ENCODE measurements at places on chromosomes 6 and 20. TPM values are rescaled to one million over a fixed set of nuclear protein-coding genes. Genes with fewer than 3 reads are reported as not detected.

CCM2L gene
- 2.2 TPM for total RNA-seq

C20orf141 gene
- total RNA-seq: not detected

NKAPL gene
- 0.98 TPM for total RNA-seq

SLC4A11 gene
- under 0.01 TPM for total RNA-seq

IL20RA gene
- 0.25 TPM for total RNA-seq

HSPA1L gene
- 3.7 TPM for total RNA-seq

SCUBE3 gene
- 1.7 TPM for total RNA-seq
